ENCODE measurements at places on chromosomes 5 and 9.

- DNase-seq, result no peak
Observed at GRCh38 chr5:67407979-67408378, 211.4 kb upstream of the CD180 start.

DNA sequence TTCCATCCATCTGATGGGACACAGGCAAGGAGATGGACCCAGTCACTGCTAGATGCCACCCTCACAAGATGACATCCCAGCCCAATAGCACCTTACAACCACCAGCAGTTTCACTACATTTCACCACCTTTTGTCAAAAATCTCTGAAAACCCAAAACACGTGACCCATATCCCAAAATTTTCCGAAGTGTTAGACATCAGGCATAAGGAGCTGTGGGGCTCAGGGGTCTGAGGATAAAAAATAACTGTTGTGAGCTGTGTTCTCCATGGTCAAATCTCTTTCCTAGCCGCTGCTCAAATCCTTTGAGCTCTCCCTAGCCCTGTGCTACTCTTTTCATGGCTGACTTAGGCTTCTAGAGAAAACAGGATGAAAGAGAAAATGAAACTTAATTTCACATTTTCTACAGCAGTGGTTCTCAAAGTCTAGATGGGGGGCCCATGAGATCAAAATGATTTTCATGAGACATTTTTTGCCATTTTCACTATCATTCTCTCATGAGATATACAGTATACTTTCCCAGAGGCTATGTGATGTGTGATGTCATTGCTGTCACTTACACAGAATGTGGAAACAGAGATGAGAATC is 40.7 kb downstream of the TIMD4 start:
- no peak for DNase-seq

DNA sequence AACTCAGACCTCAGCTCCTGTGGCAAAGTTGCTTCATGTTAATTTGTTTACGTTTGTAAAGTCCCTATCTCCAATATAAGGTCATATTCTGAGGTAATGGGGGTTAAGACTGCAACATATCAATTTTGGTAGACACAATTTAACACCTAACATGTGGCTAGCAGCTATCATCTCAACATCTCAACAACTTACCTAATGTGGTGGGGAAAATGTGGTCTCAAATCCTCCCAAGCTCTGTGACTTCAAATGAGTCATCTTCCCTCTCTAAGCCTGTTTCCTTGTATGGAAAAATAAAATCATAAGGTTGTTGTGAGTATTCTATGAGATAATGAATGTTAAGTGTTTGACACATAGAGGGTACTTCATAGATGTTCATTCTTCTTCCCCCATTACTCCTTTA is 443.3 kb downstream of the CDK5RAP2 start:
- no peak for DNase-seq

DNA sequence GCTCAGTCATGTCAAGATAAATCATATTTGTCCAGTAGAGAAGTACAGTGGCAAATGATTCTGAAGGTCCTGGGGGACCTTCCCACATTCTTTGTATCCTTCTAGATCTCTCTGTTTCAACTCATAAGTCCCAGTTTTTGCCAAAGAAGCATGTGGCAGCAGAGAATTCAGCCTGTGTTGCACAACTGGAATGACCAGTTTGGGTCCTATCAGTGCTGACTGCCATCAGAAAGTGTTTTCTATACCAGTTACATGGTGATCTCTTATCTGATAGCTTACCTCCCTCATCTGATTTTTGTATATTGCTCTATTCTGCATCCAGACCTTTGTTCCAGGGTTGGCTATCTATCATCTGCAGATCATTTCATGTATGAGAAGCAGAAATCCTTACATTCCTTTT is 21.7 kb downstream of the GM2A start:
- no peak for DNase-seq

DNA sequence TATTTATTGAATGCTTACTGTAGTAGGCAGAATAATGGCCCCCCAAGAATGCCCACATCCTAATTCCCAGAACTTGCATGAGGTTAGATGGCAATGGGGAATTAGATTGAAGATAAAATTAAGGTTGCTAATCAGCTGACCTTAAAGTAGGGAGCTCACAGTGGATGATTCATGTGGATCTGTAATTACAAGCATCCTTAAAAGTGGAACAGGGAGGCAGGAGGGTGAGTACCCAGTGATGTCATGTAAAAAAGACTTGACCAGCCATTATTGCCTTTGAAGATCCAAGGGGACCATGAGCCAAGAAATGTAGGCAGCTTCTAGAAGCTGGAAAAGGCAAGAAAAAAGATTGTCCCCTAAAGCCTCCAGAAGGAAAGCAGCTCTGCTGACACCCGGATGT is 71.4 kb downstream of the GABBR2 start:
- no peak for DNase-seq

- no peak for DNase-seq
Observed at GRCh38 chr5:181114844-181115778, 15.9 kb downstream of the OR2V1 start.
